H1 (cell line): ENCODE measurements at places on chromosomes 12 and 14.

DNA sequence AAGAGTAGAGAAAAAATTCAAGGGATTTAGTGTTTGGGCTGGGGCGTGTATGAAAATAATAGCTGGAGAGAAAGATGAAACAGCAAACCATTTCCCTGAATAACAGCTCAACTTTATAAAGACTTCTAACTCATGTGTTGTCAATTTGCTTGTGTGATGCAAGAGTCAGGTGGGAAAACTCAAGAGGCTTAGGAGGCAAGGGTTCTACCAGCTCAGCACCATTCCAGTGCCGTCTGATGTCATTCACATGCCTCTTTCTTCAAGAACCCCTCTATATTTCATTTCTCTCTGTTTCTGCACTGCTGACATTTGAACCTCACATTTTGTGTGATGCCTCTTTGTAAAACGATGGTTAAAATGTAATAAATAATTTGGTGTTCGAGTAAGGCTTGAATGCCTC lies 192.2 kb downstream of the PRKD1 start:
- H3K36me3 ChIP-seq = no peaks in the 10 kb centered on the region
- H3K27ac ChIP-seq = no peak overlapping the region
- DNase-seq = no peak
- H3K27me3 ChIP-seq = no peaks in the 10 kb centered on the region
- H3K4me1 ChIP-seq = peaks cover 13% of the 10 kb centered on the region; the same call in 1 of the 2 replicates

GRCh38 chr12:3185260-3185870 lies 108.2 kb downstream of the TSPAN9 start:
- H3K36me3 ChIP-seq = no peaks in the 10 kb centered on the region
- DNase-seq = no peak
- no peak overlapping the region for H3K4me3 ChIP-seq
- no peaks in the 10 kb centered on the region for H3K27me3 ChIP-seq

DNA sequence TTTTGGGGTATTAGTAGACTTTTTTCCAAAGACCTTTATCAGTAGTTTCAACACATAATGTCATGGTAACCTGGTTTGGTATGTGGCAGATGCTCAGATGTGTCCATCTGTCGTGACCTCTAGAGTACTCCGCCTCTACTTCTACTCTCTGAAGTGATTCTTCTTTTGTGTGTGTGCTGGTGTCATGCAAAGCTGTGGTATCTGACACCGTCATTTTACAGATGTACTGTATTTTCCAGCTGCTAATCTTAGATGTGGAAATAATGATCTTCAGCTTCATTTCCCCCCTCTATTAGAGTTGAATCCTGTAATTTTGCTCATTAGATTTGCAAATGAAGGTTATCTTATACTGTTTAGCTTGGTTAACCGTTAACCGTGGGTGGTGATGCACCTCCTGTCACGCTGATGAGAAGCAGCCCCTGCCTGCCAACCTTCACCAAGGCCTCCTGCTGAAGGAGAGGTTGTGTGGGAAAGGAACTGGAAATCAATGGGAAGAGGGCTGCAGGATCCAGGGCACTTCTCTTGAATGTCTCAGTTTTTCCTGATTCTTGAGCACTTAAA lies 222.4 kb upstream of the AMIGO2 start:
- H3K27ac ChIP-seq = no peak overlapping the region
- H3K4me1 ChIP-seq = no peaks in the 10 kb centered on the region
- no peak for DNase-seq

- no peak for DNase-seq
- H3K27ac ChIP-seq = no peak overlapping the region
- H3K4me1 ChIP-seq = no peaks in the 10 kb centered on the region
- no peak overlapping the region for H3K4me3 ChIP-seq
These were observed 64.1 kb downstream of the ITPR2 start for GRCh38 chr12:26768611-26769603.

DNA sequence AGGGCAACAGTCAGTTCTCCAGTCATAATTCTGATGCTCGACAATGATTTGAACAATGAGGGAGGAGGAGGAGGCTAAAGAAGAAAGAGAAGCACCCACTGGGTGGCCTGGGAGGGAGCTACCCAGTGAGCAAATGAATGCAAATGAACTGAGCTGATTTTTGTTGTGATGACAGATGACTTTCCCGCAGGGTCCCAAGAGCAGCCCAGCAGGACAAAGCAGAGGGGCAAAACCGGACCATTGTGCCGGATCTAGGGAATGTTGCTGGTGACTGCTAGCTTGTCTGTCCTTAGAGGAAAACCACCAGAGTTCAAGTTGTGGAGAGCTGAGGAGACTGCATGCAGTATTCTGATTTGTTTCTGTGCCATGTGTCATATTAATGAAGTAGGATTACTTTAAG lies 162.8 kb downstream of the MON2 start:
- DNase-seq = no peak
- no peaks in the 10 kb centered on the region for H3K36me3 ChIP-seq
- H3K27ac ChIP-seq = no peak overlapping the region
- H3K4me1 ChIP-seq = peaks cover 21% of the 10 kb centered on the region
- H3K4me3 ChIP-seq = no peak overlapping the region

DNA sequence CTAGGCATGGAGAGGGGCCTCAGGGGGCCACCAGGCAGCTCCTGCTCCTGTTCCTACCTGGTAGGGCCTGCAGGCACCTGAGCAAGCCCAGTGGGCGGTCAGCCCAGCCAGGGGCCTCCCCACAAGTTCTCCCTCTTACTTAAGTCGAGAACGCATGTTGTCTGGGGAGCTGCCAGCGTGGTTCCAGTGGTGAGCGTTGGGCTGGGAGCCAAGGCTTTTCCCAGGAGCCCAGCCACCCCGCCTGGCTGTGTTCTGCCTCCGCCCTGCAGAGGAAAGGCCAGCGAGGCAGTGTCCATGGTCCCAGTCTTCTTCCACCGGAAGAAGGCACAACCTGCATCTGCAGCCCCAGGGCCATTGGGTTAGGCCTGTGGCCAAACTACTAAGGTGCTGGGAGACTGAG lies 1.4 kb downstream of the C14orf180 start:
- no peaks in the 10 kb centered on the region for H3K4me1 ChIP-seq
- H3K4me3 ChIP-seq = no peak overlapping the region
- no peak for DNase-seq
- no peaks in the 10 kb centered on the region for H3K27me3 ChIP-seq
- H3K27ac ChIP-seq = no peak overlapping the region; the same call in 1 of the 2 replicates

GRCh38 chr12:115118177-115118724 lies 434.3 kb upstream of the TBX3 start:
- H3K27me3 ChIP-seq = no peaks in the 10 kb centered on the region
- H3K4me1 ChIP-seq = no peaks in the 10 kb centered on the region
- DNase-seq = no peak
- H3K4me3 ChIP-seq = no peak overlapping the region
- no peak overlapping the region for H3K27ac ChIP-seq

DNA sequence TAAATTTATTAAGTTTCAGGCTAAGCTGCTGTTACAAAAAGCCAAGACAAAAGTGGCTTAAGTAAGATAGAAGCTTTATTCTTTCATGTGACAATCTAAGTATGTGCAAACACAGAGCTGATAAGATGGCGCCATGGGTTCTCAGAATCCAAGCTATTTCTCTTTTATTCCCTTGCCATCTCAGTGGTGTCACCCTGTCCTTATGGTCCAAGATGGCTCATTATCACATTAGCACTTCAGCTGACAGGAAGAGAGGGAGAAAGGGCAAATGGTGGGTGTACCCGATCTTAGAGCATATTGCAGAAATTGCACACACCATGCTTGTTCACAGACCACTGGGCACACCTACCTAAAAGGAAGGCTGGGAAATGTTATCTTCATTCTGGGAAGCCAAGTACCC lies 211.7 kb downstream of the TMTC2 start:
- no peak for DNase-seq
- H3K36me3 ChIP-seq = no peaks in the 10 kb centered on the region
- no peaks in the 10 kb centered on the region for H3K27me3 ChIP-seq
- H3K4me3 ChIP-seq = no peak overlapping the region
- H3K27ac ChIP-seq = no peak overlapping the region
- no peaks in the 10 kb centered on the region for H3K4me1 ChIP-seq

DNA sequence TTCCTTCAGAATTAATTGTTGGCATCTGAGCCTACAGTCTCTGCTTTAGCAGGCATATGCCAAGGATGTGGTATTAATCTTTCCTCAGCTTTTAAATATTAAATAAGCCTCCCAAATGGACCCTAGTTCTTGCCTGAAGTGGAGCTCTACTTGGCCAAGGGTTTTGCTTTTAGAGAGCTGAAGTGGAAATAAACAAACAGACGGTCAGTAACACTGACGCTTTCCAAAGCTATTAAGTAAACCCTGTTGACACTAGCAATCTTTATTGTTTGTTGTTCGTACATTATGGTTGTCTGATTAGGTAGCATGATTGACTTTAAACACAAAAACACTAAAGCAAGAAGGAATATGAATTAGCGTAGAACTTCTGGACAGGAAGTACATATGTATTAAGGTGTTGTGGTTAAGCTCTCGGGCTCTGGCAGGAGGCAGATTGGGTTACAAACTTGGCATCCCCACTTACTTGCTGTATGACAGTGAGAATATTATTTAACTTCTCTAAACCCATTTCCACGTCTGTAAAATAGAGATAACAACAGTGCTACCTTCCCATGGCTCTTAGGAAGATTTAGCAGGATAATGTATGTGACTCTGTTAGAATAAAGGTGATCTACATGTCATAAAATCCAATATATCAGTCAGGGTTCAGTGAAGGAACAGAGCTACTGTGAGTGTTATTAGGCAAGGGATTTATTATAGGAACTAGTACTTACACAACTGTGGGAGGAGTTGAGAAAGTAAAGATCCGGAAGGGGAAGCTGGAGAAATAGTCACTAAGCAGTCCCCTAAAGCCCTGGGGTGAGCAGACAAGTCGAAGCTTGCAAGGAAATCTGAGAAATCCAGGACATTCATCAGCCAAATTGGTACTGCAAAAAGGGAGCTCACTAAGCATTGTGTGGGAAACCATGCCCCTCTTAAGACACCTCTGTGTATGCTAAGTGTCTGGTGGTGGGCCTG lies 92.2 kb upstream of the ATF7IP start:
- no peak overlapping the region for H3K4me3 ChIP-seq
- H3K27me3 ChIP-seq = no peaks in the 10 kb centered on the region
- DNase-seq = no peak
- H3K36me3 ChIP-seq = no peaks in the 10 kb centered on the region
- H3K4me1 ChIP-seq = no peaks in the 10 kb centered on the region

GRCh38 chr14:57375156-57375555 lies 15.2 kb upstream of the NAA30 start:
- no peak overlapping the region for H3K4me3 ChIP-seq
- no peak overlapping the region for H3K27ac ChIP-seq
- DNase-seq = no peak
- H3K27me3 ChIP-seq = no peaks in the 10 kb centered on the region

- no peak for DNase-seq
- H3K4me1 ChIP-seq = no peaks in the 10 kb centered on the region
- no peak overlapping the region for H3K4me3 ChIP-seq
- no peaks in the 10 kb centered on the region for H3K27me3 ChIP-seq
These were observed 30.7 kb downstream of the EMP1 start for GRCh38 chr12:13227191-13227590.

GRCh38 chr12:128830505-128830893 lies 6.7 kb upstream of the SLC15A4 start:
- H3K27ac ChIP-seq = no peak overlapping the region
- no peaks in the 10 kb centered on the region for H3K4me1 ChIP-seq

GRCh38 chr14:104694475-104694950 lies 5.1 kb downstream of the INF2 start:
- H3K4me1 ChIP-seq = peaks cover 35% of the 10 kb centered on the region
- H3K36me3 ChIP-seq = 0 out of 2 replicates have a peak, but pooled peaks cover 4% of the 10 kb centered on the region
- H3K27me3 ChIP-seq = no peaks in the 10 kb centered on the region
- DNase-seq = no peak
- H3K4me3 ChIP-seq = no peak overlapping the region

GRCh38 chr12:40312982-40313576 lies 88.3 kb downstream of the LRRK2 start:
- no peak overlapping the region for H3K27ac ChIP-seq
- no peaks in the 10 kb centered on the region for H3K4me1 ChIP-seq
- no peak overlapping the region for H3K4me3 ChIP-seq
- no peaks in the 10 kb centered on the region for H3K27me3 ChIP-seq
- H3K36me3 ChIP-seq = no peaks in the 10 kb centered on the region

DNA sequence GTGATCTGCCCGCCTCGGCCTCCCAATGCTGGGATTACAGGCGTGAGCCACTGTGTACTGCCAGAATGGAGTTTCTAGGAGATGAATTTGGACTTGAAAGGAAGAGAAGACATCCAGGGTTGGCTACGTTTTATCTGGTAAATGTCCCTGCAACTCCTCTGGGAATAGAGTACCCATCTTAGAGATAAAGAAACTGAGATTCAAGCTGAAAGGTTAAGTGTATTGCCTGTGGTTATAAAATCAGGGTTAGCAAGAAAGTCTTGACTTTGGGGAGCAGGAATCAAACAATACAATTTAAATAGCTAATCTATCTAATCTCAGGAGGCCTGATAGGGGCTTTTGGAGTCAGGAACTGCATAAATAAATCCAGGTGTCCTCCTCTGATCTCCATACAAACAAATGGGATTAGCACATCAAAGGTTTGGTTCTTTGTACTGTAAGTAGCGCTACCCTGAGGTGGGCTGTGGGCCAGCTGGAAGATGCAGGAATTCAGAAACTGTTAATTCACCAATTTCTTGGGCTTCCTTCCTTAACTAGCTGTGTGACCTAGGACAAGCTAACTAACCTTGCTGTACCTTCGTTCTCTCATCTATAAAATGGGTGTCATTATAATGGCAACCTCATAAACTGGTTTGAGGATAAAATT lies 45.1 kb downstream of the TBX3 start:
- 0 out of 2 replicates have a peak, but pooled peaks cover 3% of the 10 kb centered on the region for H3K27me3 ChIP-seq
- DNase-seq = no peak
- H3K36me3 ChIP-seq = no peaks in the 10 kb centered on the region
- no peak overlapping the region for H3K27ac ChIP-seq

- H3K27ac ChIP-seq = no peak overlapping the region
- H3K27me3 ChIP-seq = no peaks in the 10 kb centered on the region
- DNase-seq = no peak
- no peak overlapping the region for H3K4me3 ChIP-seq
These were observed 399.4 kb downstream of the TMEM121 start for GRCh38 chr14:105925615-105926372.

GRCh38 chr14:64704143-64704742 lies at the start of gene PLEKHG3:
Gene PLEKHG3 (plus strand): TSS chr14:64704424. CDS start chr14:64727632, 23,208 bp downstream.
- H3K27ac ChIP-seq = peak within 1 kb of the TSS; percentile 48; the same call in 1 of the 2 replicates
- H3K4me1 ChIP-seq = peaks cover 30% of the 10 kb centered on the region
- no peaks in the 10 kb centered on the region for H3K27me3 ChIP-seq
- peak; percentile 88 for DNase-seq

DNA sequence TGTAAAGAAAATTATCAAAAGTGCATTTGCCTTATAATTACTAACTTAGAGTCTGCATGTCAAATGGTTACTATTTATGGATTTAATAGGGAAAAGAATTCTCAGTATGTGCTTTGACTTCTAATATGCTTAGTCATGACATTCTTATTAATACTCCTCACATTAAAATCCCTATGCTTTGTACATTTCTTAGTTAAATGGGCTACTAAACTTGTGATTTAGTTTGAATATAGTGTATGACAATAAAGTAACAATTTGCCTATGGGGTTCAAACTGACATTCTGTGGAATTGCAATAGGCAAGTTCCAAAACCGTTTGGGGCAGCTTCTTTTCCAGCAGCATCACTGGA lies 361.9 kb upstream of the TMTC1 start:
- H3K27me3 ChIP-seq = no peaks in the 10 kb centered on the region
- H3K27ac ChIP-seq = no peak overlapping the region
- no peaks in the 10 kb centered on the region for H3K36me3 ChIP-seq
- DNase-seq = no peak
- no peak overlapping the region for H3K4me3 ChIP-seq
- no peaks in the 10 kb centered on the region for H3K4me1 ChIP-seq

GRCh38 chr14:91374879-91375702 lies 42.5 kb downstream of the CCDC88C start:
- H3K36me3 ChIP-seq = no peaks in the 10 kb centered on the region
- H3K4me1 ChIP-seq = peaks cover 6% of the 10 kb centered on the region
- DNase-seq = no peak
- H3K27ac ChIP-seq = peak overlapping the region; percentile 21; the same call in 1 of the 2 replicates
- no peaks in the 10 kb centered on the region for H3K27me3 ChIP-seq
